ENCODE measurements at places on chromosomes 13 and 19. TPM values are rescaled to one million over a fixed set of nuclear protein-coding genes. Genes with fewer than 3 reads are reported as not detected.
A peak's percentile ranks its signal among the peaks of the same experiment; 100 is the strongest.

DNA sequence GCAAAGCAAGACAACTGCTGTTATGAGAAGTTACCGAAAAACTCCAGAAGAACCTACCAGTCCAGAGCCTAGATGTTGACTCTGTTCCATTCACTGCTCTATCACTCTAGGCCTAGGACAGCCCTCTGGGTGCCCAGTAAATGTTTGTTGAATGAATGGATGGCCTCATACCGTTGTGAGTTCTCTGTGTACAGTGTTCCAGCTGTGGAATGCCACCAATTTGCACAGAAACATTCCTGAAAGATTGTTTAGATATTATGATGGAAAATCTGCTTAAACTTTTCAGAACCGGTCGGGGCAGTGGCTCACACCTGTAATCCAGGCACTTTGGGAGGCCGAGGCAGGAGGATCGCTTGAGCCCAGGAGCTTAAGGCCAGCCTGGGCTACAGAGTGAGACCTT is 1.3 kb upstream of the FBL start:
- H3K27me3 ChIP-seq: no peaks in the 10 kb centered on the region
- H3K27ac ChIP-seq: no peak overlapping the region
- no peak overlapping the region for H3K4me3 ChIP-seq
- peaks cover 3% of the 10 kb centered on the region for H3K36me3 ChIP-seq
- peaks cover 35% of the 10 kb centered on the region for H3K4me1 ChIP-seq
- DNase-seq: no peak

The HSPBP1 gene
- 35.0 TPM for total RNA-seq

- H3K4me3 ChIP-seq: no peak overlapping the region
- H3K27ac ChIP-seq: no peak overlapping the region
- no peaks in the 10 kb centered on the region for H3K27me3 ChIP-seq
- peaks cover 2% of the 10 kb centered on the region for H3K36me3 ChIP-seq
Observed at GRCh38 chr13:21018220-21018619, 43.2 kb downstream of the LATS2 start.

DNA sequence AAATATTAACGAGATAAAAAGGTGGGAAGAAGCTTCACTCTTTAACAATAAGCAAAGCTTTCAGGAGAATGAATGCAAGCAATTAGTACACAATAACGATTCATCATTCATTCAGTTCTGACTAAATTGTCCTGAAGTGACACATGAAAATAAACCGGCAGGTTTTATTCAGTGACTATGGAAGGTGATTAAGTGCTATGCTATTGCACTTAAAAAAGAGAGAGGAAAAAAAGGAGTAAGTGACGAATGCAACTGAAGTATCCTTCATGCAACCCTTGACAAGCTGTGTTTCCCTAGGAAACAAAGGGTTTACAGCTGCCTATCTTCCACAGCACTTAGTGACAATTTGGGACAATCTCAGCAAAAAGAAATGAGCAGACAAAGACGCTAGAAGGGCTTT is 1.4 kb downstream of the LIG4 start:
- H3K27ac ChIP-seq: peak overlapping the region; percentile 57
- peak overlapping the region; percentile 64 for H3K4me3 ChIP-seq
- H3K4me1 ChIP-seq: peaks cover 29% of the 10 kb centered on the region
- H3K36me3 ChIP-seq: peaks cover 23% of the 10 kb centered on the region

DNA sequence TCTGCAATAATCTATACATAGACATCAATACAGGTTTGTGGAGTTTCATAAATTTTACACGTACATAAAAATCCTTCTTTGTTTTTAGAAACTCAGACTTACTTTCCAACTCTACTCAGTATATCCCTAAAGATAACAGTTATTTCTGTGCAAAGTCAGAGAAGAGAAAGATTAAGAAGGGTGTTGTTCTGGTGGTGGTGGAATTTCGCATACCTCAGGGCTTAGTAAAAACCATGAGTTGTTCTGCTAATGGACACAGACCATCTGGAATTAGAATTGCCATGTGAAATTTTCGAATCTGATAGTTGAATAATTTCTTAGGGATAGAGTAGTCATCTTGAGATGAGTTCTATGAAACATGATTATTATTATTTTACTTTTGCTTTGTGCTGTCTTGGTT is 102.7 kb downstream of the ZAR1L start:
- H3K27me3 ChIP-seq: peaks cover 8% of the 10 kb centered on the region
- H3K36me3 ChIP-seq: no peaks in the 10 kb centered on the region
- H3K27ac ChIP-seq: no peak overlapping the region
- H3K4me3 ChIP-seq: no peak overlapping the region
- H3K4me1 ChIP-seq: no peaks in the 10 kb centered on the region

GRCh38 chr13:28239374-28239773 is 101.0 kb downstream of the PAN3 start:
- no peaks in the 10 kb centered on the region for H3K4me1 ChIP-seq
- no peaks in the 10 kb centered on the region for H3K27me3 ChIP-seq
- H3K36me3 ChIP-seq: peaks cover 33% of the 10 kb centered on the region

DNA sequence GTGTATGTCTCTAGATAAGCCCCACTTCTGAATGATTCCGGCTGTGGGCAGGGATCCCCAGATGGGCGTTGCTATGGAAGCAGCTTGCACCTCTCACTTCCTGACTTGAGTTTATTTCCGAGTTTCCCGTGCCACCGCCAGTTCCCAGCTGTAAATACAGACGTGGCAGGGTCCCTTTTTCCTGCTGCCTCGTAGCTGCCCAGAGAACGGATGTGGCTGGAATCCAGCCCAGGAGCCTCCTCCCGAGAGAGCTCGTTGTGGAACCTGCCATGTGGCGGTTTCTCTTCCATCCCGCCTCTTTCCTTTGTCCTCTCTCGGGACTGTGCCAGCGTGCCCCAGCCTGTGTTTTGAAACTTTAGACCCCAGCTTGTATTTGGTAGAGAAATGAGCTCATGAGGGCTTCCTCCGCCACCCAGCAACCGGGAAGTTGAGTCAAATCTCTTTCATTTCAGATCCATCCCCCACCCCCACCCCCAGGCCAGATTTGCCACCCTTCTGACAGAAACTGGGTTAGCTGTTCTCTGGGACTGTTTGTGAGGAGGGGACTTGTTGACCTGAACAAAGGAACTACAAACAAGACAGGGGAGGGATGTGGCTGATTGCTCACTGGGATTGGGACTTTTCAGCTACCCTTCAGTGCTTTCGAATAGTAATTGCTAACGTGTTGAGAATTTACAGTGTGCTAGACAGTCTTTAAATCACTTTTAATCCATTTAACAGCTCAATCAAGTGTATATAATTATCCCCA is 96.6 kb downstream of the SIPA1L3 start:
- H3K27ac ChIP-seq: no peak overlapping the region
- peak; percentile 51 for DNase-seq
- H3K4me3 ChIP-seq: no peak overlapping the region
- H3K4me1 ChIP-seq: no peaks in the 10 kb centered on the region
- no peaks in the 10 kb centered on the region for H3K36me3 ChIP-seq

DNA sequence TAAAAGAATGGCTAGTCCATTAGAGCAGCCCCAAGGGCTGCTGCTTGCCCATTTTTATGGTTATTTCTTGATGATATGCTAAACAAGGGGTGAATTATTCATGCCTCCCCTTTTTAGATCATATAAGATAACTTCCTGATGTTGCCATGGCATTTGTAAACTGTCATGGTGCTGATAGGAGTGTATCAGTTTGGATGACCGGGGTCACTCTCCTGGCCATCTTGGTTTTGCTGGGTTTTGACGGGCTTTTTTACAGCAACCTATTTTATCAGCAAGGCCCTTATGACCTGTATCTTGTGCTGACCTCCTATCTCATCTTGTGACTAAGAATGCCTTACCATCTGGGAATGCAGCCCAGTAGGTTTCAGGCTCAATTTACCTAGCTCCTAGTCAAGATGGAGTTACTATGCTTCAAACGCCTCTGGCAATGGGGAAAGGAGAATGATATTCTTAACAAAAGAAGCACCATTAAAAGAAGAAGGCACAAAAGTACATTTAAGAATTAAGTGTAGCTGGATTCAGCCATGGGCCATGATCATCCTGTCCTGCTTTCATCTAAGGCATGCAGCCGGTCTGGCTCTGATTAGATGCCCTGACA is 1156.0 kb downstream of the PCDH9 start:
- no peaks in the 10 kb centered on the region for H3K27me3 ChIP-seq
- H3K4me1 ChIP-seq: no peaks in the 10 kb centered on the region
- no peak overlapping the region for H3K27ac ChIP-seq
- no peaks in the 10 kb centered on the region for H3K36me3 ChIP-seq
- no peak overlapping the region for H3K4me3 ChIP-seq
- DNase-seq: no peak

GRCh38 chr19:43420954-43421353 is 6.3 kb downstream of the TEX101 start:
- peaks cover 13% of the 10 kb centered on the region for H3K27me3 ChIP-seq
- no peaks in the 10 kb centered on the region for H3K36me3 ChIP-seq
- H3K4me1 ChIP-seq: peaks cover 2% of the 10 kb centered on the region
- no peak overlapping the region for H3K4me3 ChIP-seq

DNA sequence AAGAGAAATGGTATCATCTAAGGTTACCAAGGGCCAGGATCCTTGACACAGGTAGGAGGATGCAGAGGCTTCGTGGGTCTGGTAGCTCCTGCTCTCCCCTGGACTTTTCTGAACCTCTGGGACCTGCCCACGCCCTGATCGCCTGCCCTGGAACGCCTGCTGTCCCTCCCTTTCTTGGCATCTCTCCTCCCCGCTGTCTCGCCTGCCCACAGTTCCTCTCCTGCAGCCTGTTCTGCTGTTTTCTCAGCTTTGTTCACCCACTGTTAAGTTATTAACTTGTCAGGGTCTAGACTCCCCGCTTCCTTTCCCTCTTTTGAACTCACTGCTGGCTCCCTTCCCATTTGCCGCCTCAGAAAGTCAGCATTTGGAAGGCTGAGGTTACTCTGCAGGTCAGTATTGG is 19.8 kb downstream of the SERP2 start:
- H3K27ac ChIP-seq: no peak overlapping the region
- no peaks in the 10 kb centered on the region for H3K4me1 ChIP-seq
- H3K4me3 ChIP-seq: no peak overlapping the region
- H3K36me3 ChIP-seq: no peaks in the 10 kb centered on the region
- peaks cover 14% of the 10 kb centered on the region for H3K27me3 ChIP-seq
- no peak for DNase-seq

The BSG gene
- 225 TPM for total RNA-seq

The ZNF610 gene
- total RNA-seq: 1.4 TPM

The BEST2 gene
- total RNA-seq: not detected

DNA sequence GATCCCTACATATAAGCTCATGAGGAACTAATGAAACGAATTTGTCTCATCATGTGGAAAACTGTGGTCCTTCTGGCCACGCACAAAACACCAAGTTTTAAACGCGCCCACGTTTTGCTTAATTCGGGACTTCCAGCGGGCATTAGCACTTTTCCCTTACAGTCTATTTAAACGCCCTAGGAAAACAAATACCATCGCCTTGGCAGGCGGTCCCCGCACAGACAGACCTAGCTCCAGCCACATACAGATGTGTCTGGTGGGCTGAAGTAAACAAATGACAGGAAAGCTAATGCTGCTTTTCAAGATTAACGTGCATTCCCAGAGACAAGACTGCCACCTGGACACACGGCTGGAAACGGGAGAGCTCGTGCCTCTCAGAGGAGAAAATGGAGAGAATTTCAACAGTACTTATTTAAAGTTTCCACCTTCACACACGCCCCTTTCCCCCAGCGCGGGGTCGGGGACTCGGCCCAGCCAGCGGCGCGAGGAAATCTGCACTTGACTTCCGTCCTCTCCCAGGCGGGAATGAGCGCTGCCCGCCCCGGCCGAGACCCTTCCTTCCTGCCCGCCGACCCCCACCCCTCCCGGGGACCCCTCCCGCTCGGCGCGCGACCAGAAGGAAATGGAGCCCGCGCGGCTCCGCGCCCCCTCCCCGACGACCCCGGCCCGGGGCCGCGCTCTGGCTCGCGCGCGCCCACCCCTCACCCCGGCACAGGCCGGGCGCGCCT is 931 bp downstream of the USP12 start:
- peak overlapping the region; percentile 92 for H3K4me3 ChIP-seq
- H3K27me3 ChIP-seq: no peaks in the 10 kb centered on the region
- H3K27ac ChIP-seq: peak overlapping the region; percentile 97
- H3K36me3 ChIP-seq: peaks cover 4% of the 10 kb centered on the region
- H3K4me1 ChIP-seq: peaks cover 53% of the 10 kb centered on the region

The SLITRK5 gene
- total RNA-seq: not detected

The CD70 gene
- 184 TPM for total RNA-seq

The SPACA6 gene
- 2.3 TPM for total RNA-seq

Measured in activated CD8-positive, alpha-beta memory T cell treated with anti-CD3 and anti-CD28 coated beads, Interleukin-2, amount 10 ng/mL, durations not matched to agents 7 days and 5 days (primary cell).